ENCODE measurements at places on chromosomes 11 and 22. TPM values are rescaled to one million over a fixed set of nuclear protein-coding genes. Genes with fewer than 3 reads are reported as not detected.

DNA sequence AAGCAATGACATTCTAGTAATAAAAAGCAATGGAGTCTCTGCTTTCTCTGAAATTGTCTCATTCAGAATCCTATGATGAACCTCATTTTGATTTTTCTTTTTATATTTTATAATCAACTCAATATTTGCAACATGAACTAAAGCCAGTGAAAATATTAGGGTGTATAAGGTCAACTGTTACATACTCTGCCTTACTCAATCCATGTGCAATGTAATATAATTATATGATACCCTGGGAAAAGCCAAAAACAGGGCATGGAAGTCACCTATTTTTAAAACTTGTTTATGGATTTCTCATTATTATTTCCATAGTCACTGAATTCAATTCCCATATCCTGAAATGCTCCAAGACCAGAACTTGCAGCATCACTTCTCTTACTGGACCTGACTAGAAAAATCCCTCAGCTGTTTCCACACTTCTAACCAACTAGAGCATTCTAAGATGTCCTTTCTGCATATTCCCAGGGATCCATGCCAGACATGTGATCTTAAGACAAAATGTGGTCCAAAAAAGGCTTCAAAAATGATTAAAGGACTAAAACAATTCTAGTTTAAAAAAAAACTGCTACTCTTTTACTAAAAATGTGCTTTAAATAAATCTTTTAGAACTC lies 97.3 kb downstream of the GUCY1A2 start:
- peaks cover 13% of the 10 kb centered on the region for H3K4me1 ChIP-seq
- no peak overlapping the region for H3K27ac ChIP-seq
- peaks cover 4% of the 10 kb centered on the region for H3K36me3 ChIP-seq
- no peak overlapping the region for H3K4me3 ChIP-seq

GRCh38 chr11:1219446-1219833 lies 3.4 kb upstream of the MUC5B start:
- no peak overlapping the region for H3K4me3 ChIP-seq
- no peak for DNase-seq
- H3K4me1 ChIP-seq, result no peaks in the 10 kb centered on the region
- H3K27me3 ChIP-seq, result peaks cover 47% of the 10 kb centered on the region

GRCh38 chr11:70619591-70619990 lies 221.3 kb downstream of the CTTN start:
- peaks cover 2% of the 10 kb centered on the region for H3K4me1 ChIP-seq
- no peak overlapping the region for H3K27ac ChIP-seq
- H3K36me3 ChIP-seq, result no peaks in the 10 kb centered on the region
- H3K4me3 ChIP-seq, result no peak overlapping the region
- H3K27me3 ChIP-seq, result no peaks in the 10 kb centered on the region

DNA sequence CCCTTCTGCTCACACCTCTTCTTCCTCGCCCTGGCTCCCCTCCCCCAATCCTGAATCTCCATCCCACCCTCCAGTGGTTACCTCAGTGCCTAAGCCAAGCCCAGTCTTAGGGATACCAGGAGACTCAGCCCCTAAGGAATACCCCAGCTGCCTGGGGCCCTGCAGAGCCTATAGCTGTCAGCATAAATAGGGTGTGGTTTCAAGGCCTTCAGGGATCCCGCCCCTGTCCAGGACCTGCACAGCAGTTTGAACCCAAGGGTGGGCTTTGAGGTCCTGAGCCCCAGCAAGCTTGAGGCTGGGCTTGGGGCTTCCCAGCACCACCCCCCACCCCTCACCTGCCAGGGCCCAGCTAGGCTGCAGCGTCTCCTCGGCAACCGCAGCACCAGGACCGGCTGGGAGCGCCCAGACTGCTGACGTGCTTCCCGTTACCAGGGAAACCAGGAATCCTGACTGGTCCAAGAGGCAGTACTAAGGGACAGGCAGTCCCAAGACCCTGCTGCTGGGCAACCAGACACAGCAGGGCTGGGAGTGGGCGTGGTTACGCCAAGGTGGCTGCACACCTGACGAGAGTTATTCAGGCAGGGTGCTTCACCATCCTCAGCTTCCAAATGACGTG lies 13.7 kb downstream of the APBB1 start:
- peaks cover 16% of the 10 kb centered on the region for H3K36me3 ChIP-seq
- no peak for DNase-seq
- no peaks in the 10 kb centered on the region for H3K27me3 ChIP-seq

GRCh38 chr22:39474351-39475111 lies 17.7 kb downstream of the MGAT3 start:
- no peaks in the 10 kb centered on the region for H3K27me3 ChIP-seq
- H3K4me1 ChIP-seq, result peaks cover 53% of the 10 kb centered on the region
- H3K36me3 ChIP-seq, result no peaks in the 10 kb centered on the region
- peak overlapping the region; percentile 86 for H3K27ac ChIP-seq
- no peak overlapping the region for H3K4me3 ChIP-seq
- DNase-seq, result no peak

DNA sequence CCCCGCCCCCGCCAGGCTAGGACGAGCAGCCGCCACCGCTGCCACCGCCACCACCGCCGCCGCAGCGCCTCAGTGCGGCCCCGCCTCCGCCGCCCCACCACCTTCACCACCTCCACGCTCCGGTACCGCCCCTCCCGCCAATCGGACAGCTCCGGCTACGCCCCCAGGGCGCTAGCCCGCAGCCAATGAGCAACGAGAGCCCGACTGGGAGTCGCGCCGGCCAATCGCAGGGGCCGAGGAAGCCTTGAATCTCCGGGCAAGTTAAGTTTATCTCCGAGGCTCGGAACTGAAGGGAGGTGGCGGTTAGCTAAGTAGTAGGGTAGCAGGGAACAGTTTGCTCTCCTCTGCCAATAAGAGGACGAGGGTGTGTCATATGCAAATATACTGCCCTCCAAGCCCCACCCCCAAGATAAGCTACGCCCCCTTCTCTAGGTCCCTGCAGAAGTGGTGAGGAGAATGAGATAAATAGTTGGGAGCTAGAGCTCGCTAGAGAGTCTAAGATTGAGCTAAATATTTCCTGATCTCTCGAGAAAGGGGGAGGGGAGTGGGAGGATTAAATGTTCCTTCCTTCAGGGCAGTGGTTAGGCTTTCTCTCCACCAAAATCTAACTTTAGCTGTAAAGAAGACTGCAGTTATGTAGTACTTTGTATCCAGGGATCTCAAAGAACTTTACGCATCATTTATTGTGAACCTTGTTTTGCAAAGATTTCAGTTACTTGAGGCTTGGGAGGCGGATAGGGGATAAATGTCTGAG lies at the start of gene SESN3:
Gene SESN3, minus strand, starts transcription at position 76 of the 754 bp plus-strand sequence. CDS start 342 bp downstream, outside the sequence.
- no peaks in the 10 kb centered on the region for H3K36me3 ChIP-seq
- H3K27ac ChIP-seq, result peak within 1 kb of the TSS; percentile 97
- no peaks in the 10 kb centered on the region for H3K27me3 ChIP-seq
- DNase-seq, result peak; percentile 98

- no peak overlapping the region for H3K4me3 ChIP-seq
- no peaks in the 10 kb centered on the region for H3K4me1 ChIP-seq
- H3K27me3 ChIP-seq, result no peaks in the 10 kb centered on the region
- DNase-seq, result no peak
- H3K36me3 ChIP-seq, result peaks cover 28% of the 10 kb centered on the region
- H3K27ac ChIP-seq, result no peak overlapping the region
Measured at GRCh38 chr22:29521526-29521925, 32.0 kb downstream of the THOC5 start.

GRCh38 chr11:3916962-3917361 lies 61.5 kb downstream of the STIM1 start:
- H3K36me3 ChIP-seq, result no peaks in the 10 kb centered on the region
- no peaks in the 10 kb centered on the region for H3K4me1 ChIP-seq
- no peak overlapping the region for H3K4me3 ChIP-seq
- no peak for DNase-seq
- no peaks in the 10 kb centered on the region for H3K27me3 ChIP-seq

DNA sequence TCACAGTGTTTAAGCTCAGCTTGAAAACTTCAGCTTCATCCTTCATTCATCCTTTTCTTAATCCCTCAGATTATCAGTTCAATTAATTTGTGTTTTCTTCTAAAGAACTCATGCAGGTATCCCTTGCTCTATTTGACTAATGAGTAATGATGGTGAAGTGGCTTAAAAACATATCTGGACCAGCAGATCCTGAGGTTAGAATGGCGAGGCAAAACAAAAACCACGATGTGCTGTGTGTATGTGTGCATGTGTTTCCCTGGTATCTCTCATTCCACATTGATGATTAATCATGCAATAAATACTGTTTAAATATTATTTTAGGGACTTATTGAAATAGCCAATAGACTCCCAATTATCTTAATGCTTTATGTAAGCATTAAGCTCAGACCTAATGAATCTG lies 437.0 kb downstream of the DYNC2H1 start:
- H3K36me3 ChIP-seq, result no peaks in the 10 kb centered on the region
- no peaks in the 10 kb centered on the region for H3K27me3 ChIP-seq
- no peaks in the 10 kb centered on the region for H3K4me1 ChIP-seq
- no peak overlapping the region for H3K4me3 ChIP-seq
- no peak for DNase-seq

The CBLIF gene
- total RNA-seq, result 17.9 TPM

The TMEM45B gene
- 1.5 TPM for total RNA-seq

The OVOL1 gene
- 12.4 TPM for total RNA-seq
